ENCODE measurements at places on chromosomes 11 and 22.

DNA sequence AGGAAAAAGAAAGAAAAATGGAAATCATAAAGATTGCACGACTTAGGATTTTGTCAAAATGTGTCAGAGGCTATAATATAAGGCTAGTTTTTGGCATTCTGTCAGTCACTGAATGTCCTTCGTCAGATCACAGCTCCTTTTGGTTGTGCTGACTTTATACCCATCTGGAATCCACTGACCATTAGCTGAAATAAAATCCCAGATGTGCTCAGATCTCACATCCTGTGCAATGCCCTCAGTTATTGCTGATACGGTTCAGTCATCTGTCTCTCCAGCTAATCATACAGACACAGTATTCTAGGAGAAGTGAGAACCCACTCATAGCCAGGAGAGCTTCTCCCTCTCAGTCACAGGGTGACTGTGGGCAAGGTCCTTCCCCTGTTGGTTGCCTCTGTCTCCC, 11.5 kb downstream of the CD44 start:
- DNase-seq: no peak

GRCh38 chr22:30044369-30044768, 35.9 kb upstream of the HORMAD2 start:
- DNase-seq: no peak

GRCh38 chr11:3346587-3346986, 32.4 kb downstream of the ZNF195 start:
- DNase-seq: no peak

GRCh38 chr11:119361056-119361787, 14.7 kb upstream of the MFRP start:
- no peak for DNase-seq

- no peak for DNase-seq
Observed at GRCh38 chr22:45518580-45518991, 15.9 kb downstream of the FBLN1 start.
